Fibroblast of upper back skin (primary cell): ENCODE measurements at places on chromosomes 12 and 14.

GRCh38 chr12:69500631-69501030 is 30.4 kb downstream of the FRS2 start:
- DNase-seq = peak; percentile 66

GRCh38 chr14:101511620-101512375 is 49.5 kb upstream of the DIO3 start:
- no peak for DNase-seq

GRCh38 chr12:116599285-116600136 is 40.3 kb downstream of the MAP1LC3B2 start:
- DNase-seq = peak; percentile 69

DNA sequence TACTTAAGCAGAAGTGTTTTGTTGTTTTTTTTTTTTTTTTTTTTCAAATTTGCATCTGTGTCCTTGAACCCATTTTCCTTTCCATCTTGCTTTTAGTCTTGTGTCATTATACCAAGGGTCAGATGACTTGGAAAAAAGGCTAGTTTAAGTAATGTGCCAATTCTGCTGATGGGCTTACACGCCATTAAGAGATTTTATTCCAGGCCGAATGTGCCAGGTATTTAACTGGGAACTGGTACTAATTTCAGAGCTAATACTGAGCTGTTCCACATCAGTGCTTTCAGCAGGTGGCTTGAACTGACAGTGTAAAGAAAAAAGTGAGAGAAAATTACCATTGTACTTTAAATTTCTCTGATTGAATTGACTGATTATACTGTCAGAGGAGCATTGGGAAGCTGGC is 224.9 kb downstream of the NPAS3 start:
- DNase-seq = no peak

GRCh38 chr14:22180045-22180444 is 409.0 kb downstream of the DAD1 start:
- no peak for DNase-seq

DNA sequence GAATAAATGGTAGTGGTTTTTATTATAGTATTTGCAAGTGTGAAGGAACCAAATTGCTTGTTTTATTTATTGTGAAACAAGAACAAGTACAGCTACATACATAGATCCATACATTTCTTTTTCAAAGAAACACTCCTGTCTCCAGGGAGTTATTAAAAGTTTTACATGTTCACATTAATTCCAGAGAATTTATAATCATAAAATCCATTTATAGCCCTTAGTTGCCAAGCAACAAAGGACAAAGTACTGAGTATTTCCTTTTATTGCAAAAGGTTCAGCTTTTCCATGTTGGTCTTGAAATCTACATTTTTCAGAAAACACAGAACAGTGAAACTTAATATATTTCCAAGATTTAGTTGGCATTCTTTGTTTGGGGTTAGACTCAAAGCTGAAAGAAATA is 9.5 kb downstream of the MYRFL start:
- DNase-seq = no peak

- DNase-seq = no peak
Measured at GRCh38 chr12:128856035-128856790, 2.9 kb downstream of the GLT1D1 start.

DNA sequence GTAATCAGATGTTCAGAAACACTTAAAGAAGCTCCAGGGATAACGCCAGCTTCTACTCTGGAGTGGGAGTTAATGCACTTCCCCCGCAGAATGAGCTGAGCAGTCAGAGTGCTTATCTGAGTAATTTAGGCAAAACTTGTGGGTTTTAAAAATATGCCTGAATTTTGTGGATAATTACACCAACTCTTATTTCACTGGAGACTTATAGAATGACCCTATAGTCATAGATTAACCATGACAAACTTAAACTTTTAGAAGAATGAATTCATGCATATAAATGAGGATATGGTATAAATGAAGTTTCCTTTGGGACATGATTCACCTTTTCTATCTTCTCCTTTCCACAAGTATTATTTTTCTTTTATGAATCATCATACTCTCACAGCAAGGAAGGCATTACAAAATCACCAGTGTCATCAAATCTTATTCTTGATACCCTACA is 241.1 kb upstream of the FBXO33 start:
- peak; percentile 86 for DNase-seq

GRCh38 chr14:76537906-76538647 is 162.1 kb downstream of the ESRRB start:
- DNase-seq = no peak

- DNase-seq = no peak
Measured at GRCh38 chr12:3047961-3048360, 29.2 kb upstream of the TSPAN9 start.

DNA sequence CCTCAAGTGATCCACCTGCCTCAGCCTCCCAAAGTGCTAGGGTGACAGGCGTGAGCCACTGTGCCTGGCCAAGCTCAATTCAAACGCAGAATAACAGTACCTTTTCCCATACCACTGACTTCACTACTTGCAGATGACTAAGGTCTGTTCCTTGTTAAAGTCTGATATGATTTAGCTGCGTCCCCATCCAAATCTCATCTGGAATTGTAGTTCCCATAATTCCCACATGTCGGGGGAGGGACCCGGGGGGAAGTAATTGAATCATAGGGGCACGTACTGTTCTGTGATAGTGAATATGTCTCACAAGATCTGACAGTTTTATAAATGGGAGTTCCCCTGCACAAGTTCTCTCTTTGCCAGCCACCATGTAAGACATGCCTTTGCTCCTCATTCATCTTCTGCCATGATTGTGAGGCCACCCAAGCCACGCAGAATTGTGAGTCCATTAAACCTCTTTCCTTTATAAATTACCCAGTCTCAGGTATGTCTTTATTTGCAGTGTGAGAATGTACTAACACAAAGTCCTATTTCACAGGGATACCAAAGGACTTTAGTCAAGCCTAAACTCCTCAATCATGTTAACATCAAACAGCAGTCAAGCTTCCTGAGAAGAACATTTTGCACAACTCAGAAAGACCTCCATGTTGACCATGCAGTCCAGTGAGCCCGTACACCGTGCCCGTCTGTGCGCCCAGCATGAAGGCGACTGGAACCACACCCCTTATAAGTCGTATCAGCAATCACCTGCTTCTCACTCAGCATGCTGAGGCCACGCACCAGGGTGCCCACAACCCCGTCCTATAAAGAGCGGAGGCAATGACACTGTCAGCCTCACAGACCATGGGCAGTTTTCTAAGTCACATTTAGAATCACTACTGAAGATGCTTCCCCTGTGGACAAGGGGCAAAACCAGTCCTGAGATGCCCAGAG is 36.9 kb downstream of the FOXN3 start:
- no peak for DNase-seq

- DNase-seq = no peak
Measured at GRCh38 chr14:103563844-103564505, 1.2 kb downstream of the COA8 start.

- DNase-seq = no peak
Measured at GRCh38 chr12:70120970-70121369, 122.3 kb upstream of the CNOT2 start.
